Stimulated activated CD8-positive, alpha-beta memory T cell treated with anti-CD3 and anti-CD28 coated beads, Interleukin-7, amount 100 ng/mL, for 1 hour (primary cell): ENCODE measurements at places on chromosomes 6 and 20.

GRCh38 chr20:46137816-46138215 lies 19.7 kb downstream of the CD40 start:
- DNase-seq, result no peak

GRCh38 chr6:119446115-119446554 lies 96.6 kb upstream of the MAN1A1 start:
- no peak for DNase-seq

- no peak for DNase-seq
Observed at GRCh38 chr6:36142971-36143838, 12.9 kb downstream of the MAPK13 start.

DNA sequence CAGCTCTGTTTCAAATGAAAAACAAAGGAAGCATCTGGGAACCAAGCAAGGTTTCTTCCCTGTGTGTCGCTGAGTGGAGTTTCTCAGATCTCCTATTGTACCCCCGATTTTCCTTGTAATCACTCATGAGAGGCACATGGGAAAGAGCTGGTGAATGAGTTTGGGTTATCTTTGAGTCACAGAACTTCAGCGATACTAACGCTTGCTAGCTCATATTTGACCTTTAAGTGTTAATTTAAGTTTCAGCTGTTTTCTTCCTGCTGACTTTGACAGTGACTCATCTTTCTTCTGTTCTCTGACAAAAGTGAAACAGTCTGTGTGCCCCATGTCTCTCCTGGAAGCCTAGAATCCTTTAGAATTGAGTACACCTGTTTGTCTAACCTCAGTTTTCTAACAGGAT lies 261.1 kb upstream of the RGS17 start:
- no peak for DNase-seq

DNA sequence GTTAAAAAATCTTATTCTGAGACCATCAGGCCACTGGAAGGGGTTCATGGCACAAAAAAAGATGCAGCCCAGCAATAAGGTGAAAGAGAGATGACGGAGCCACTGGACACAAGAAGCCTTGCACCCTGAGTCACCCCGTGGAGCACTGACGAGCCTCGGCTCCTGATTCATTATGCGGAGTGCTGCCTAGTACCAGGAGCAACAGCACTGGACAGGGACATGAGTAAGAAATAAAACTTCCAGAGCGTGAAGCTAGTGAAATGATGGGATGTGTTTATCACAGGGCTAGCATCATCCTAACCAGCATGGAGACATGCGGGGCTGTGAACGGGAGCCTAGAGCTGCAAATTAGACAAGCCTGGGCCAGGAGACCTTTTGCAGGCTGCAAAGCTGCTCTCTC lies 53.3 kb downstream of the RNASET2 start:
- no peak for DNase-seq

- no peak for DNase-seq
Observed at GRCh38 chr20:37308086-37309050, 18.9 kb downstream of the MANBAL start.

DNA sequence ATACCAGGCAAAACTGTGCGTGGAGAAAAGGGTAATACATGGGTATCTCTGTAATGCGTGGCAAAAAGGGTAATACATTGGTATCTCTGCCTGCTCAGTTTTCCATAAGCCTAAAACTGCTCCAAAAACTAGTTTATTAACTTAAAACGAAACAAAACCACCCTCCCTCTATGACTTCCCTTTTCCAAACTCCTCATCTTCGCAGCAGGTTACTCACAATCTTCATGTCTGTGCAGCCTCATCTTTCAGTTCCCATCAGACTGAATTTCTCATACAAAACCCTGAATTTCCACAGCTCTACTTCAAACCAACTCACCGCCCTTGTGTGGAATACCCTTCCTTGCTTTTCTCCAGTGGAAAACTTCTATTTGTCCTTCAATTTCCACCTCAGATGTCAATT lies 199.4 kb downstream of the PHACTR1 start:
- no peak for DNase-seq

DNA sequence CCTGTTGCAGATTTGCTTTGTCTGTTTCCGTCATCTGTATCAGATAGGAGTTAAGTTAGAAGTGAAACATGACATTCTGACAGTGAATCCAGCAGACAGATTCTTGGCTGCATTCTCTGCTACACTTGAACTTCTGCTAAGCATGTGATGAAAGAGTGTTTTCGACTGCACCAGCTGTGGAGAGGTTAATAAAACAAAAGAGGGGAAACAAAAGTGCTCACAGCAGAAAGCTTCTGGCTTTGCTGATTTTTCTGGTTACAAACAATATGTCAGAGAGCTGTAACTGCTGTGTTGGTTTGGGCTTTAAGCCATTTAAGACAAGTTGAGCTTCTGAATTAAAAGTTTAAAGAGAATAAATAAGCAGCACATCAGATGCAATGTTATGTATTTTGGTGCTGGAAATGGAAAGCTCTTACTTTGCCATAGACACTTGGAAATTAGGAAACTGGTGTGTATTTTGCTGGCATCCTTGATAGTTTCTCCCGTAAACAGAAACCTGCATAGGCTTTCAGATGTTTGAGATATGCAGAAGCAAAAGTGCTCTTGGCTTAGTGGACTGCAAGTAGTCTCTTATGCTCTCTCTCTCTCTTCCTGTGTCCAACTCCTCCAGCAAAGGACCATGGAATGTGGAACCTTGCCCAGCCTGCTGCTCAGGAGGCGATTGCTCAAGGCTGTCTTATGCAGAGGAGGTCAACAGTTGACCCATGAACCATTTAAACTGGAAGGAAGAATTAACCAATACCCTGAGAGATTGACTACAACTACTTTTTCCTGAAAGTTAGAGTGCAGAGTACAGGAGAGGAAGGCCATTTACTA lies 104.9 kb downstream of the RPS12 start:
- no peak for DNase-seq

GRCh38 chr20:24146231-24146634 lies 157.7 kb upstream of the GGTLC1 start:
- DNase-seq, result no peak

GRCh38 chr6:157760589-157761330 lies 62.3 kb upstream of the SNX9 start:
- no peak for DNase-seq

DNA sequence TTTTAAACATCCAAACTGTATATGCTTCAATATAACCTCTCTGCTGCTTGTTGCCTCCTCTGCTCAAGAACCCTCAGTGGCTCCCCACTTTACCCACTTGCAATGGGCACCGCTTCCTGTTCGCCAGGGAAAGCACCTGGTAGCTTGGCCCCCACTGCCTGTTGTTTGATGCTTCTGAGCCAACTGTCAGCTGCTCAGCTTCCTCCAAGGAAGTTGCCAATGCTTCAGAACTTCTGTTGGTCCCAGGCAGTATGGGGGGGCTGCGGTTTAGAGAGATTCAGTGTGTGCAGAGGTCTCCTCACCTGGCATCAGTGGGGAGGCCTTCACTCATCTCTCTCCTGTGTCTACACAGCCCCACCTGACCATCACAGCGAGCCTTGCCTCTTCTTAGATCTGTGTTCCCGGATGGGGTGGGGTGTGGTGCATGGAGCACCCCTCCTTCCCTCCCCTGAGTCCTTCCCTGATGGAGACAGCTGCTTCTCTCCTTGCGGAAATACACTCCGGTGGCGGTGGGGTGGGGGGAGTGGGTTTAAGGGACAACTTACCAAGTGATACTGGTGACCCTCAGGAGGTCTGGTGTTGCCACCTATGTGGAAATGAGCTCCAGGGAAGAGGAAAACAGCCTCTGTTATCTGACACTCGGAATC lies 308.1 kb downstream of the CDH26 start:
- no peak for DNase-seq

GRCh38 chr6:109383438-109383940 lies 1.2 kb upstream of the CD164 start:
- no peak for DNase-seq

- DNase-seq, result no peak
Observed at GRCh38 chr6:6980999-6981597, 126.7 kb upstream of the RREB1 start.

- no peak for DNase-seq
Observed at GRCh38 chr20:33119725-33120720, 40.6 kb downstream of the BPIFB4 start.

DNA sequence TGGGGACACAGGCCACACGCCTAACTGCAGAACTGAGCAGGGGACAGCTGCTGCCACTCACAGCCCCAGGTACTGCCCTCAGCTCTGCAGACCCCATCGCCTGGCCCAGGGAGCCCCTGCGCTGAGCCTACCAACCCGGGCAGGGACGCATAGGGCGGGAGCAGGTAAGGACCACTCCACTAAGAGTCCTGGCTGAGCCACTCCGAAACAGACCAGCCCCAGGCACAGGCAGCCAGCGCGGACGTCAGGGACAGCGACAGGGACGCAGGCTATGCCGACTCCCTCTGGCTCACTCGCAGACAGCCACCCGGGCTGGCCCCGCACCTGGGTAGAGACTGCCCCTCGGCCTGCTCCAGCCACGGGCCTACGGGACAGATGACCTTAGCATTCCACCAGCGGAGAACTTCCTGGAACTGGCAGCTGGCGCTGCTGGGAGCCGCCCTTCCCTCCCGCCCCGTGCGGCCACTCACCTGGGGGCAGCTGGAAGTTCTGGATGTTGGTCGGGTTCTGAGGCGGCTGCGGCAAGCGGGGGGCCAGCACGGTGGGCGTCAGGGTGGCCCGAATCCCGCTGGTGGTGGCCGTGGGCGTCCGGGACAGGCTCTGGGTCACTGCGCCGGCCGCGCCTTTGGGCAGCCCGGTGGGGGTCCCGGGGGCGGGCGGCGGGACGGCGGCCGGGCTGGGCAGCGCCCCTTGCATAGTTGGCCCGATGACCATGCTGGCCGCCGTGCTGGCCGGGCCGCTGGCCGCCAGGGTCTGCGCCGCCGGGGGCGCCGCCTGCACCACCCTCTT lies 1.5 kb downstream of the TAF4 start:
- no peak for DNase-seq

DNA sequence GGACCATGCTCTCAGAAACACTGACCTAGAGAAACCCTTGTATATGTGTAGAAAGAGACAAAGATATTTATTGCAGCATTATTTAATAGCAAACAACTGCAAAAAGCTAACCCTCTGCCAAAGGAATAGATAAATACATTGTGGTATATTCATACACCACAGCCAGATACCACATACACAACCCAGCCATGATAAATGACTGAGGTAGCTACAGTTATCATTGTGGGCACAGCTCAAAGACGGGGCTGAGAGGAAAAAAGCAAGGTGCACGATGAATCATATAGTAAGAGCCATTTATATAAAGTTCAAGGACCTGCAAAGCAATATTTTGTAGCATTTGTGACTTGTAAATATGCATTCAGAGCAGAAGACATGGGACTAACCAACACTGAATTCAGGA lies 30.8 kb downstream of the RSPO4 start:
- DNase-seq, result no peak

DNA sequence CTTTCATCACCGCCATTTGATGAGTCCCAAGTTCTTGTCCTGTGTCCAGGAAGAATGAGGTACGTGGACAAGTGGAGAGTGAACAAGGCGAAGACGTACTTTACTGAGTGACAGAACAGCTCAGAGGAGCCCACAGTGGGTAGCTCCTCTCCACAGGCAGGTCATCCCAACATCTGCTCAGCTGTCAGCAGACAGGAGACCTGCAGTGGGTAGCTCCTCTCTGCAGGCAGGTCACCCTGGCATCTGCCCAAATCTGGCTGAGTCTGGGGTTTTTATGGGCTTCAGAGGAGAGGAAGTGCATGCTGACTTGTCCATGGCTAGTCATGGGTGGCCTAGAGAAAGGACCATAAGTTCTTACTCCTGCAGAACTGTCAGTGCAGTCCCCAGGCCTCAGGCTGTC lies 32.7 kb upstream of the PDYN start:
- no peak for DNase-seq

- DNase-seq, result no peak
Observed at GRCh38 chr6:39389484-39389767, 66.9 kb upstream of the KCNK16 start.

DNA sequence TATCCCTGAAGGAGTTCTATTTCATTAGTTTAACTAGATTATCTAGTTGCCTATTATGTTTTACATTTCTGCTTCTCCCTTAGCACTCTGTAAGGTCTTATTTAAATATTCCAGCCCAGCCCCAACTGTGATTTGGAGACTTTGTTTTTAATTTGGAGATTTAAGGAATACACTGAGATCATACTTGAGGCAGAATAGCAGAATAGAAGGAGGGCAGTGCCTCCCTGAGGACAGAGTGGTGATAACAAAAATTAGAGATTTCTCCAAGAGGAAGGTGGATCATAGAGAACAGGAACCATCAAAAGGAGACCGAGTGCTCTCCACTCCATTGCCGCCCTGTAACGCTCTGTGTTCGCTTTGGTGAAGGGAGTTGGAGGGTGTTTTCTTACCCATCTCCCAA lies 14.8 kb upstream of the CD164 start:
- no peak for DNase-seq

DNA sequence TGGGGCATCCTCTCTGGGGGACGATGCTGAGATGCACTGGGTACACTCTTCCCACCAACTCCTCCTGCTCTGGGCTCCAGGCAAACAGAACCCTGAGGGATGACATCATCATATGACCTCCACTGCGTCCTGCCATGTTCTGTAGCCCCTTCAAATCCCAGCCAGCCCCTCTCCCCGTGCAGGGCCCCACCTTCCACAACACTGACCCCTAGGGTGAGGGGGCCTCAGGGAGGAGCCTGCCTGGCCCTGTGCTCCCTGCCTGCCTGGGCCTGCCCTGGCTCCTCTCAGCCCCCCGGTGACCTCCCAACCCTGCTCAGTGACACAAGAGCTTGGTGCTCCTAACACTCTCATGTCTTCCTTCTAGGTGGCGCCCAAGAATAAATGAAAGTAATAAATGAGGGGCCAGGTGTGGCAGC lies 9.6 kb upstream of the SPDEF start:
- no peak for DNase-seq

- no peak for DNase-seq
Observed at GRCh38 chr20:62560162-62560561, 82.1 kb upstream of the SLCO4A1 start.

DNA sequence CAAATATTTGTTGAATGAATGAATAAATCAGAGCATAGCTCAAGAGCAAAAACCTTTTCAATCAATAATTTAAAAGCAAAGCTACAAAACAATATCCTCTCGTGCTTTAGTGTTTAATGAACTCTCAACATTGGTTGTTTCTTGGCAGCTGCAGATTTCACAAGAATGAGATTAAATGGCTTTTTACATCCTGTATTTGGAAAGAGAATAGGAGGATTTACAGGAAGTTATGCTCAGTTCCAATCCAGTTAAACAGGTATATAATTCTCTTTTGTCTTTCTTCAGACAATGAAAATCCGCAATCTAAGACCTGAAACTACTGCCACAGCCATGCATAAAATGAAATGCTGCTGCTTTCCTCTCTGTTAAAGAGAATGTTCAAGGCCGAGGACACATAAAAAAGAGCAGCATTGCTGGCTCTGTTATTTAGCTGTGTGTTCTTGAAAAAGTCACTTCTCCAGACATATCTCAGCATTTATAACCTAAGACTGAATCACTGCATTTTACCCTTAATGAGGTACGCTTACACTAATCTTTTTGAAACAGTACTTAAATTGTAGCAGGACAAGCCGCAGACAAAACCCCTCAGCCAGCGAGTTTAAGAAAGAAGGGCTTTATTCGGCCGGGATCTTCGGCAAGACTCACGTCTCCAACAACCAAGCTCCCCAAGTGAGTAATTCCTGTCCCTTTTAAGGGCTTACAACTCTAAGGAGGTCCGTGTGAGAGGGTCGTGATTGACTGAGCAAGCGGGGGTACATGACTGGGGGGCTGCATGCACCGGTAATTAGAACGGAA lies 3.6 kb downstream of the C6orf52 start:
- DNase-seq, result no peak

- DNase-seq, result no peak
Observed at GRCh38 chr20:6519556-6519955, 247.9 kb upstream of the BMP2 start.

GRCh38 chr6:33860706-33861474 lies 57.1 kb upstream of the MLN start:
- no peak for DNase-seq
